ENCODE measurements at places on chromosomes 4 and X.

DNA sequence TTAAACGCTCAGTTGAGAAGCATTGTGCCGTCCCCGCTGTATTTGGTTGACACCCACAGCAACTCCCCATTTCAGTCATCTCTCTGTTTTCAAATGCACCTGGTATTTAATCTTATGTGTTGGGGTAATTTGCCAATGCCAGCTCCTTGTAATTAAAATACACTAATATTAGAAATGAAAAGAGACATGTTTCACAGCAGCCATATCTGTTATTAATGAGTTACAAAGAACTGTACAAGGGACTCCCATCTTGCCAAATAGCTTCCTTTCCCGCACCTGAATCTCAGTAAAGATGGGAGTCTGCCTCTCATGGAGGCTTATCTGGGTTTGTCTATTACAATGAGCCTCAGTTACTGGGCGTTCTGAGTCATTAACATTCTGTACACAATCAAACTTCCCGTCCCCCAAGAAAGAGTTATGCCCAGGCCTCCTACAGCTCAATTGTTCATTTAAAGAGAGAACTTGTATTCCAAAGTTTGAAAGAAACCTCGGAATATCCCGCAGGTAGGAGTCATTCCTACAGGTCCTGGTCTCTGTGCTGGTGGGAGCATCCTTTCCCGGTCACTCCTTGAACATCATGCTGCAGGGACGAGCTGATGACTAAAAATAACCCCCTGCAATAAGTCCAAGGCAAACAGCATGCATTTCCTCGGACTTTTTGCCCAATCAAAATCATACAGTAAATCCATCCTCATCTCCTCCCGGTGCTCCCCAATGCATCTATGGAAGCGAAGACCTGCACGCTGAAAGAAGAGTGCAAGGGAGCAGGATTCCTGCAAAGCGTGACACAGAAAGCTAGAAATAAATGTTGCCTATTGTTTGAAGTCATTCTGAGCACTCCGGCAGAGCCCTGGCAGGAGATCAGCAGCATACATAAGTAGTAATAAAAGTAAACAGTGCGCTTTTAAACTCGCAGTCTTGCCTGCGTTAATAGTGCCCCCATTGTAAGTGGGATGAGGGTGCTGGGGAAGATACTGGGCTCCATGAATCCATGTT is 926 bp downstream of the NDP start:
- no peak for DNase-seq

- DNase-seq: no peak
Measured at GRCh38 chrX:39911278-39911897, 186.4 kb downstream of the BCOR start.

GRCh38 chr4:71355045-71355444 is 16.2 kb downstream of the SLC4A4 start:
- no peak for DNase-seq

GRCh38 chr4:170007113-170007512 is 19.1 kb downstream of the MFAP3L start:
- no peak for DNase-seq

- DNase-seq: no peak
Measured at GRCh38 chr4:101306764-101307615, 40.3 kb downstream of the PPP3CA start.

GRCh38 chrX:25156323-25156722 is 140.6 kb upstream of the ARX start:
- DNase-seq: no peak

- DNase-seq: no peak
Measured at GRCh38 chrX:145405012-145405411, 157.7 kb downstream of the SPANXN1 start.

GRCh38 chr4:5199912-5200311 is 148.6 kb downstream of the STK32B start:
- no peak for DNase-seq

GRCh38 chr4:139656614-139657486 is 8.8 kb upstream of the MGST2 start:
- DNase-seq: no peak

- no peak for DNase-seq
Measured at GRCh38 chrX:56813318-56813837, 84.3 kb downstream of the NBDY start.

DNA sequence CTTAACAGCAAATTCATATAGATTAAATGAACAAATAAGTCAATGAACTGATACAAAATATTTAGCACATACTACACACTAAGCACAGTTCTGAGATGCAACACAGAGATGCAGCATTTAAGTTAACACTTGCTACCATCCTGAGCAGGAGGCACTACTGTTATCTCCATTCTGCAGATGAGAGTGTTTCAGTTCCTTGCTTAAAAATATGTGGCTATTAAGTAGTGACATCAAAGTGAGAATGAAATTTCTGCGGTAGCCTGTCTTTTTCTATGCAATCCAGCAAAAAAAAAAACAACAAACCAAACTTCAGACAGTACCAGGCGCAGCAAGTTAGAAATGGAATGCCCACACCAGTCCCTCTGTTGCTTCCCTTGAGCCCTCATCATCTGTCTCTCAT is 90.8 kb downstream of the SHISA3 start:
- no peak for DNase-seq

DNA sequence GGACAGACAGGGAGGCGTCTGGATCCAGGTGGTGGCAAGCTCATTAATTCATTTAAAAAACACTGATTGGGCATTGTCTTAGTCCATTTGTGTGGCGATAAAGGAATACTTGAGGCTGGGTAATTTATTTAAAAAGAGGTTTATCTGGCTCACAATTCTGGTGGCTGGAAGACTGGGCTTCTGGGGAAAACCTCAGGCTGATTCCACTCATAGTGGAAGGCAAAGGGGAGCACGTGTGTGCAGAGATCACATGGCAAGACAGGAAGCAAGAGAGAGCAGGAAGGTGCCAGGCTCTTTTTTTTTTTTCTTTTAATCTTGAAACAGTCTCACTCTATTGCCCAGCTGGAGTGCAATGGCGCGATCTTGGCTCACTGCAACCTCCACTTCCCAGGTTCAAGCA is 100.2 kb upstream of the METTL14 start:
- DNase-seq: no peak

DNA sequence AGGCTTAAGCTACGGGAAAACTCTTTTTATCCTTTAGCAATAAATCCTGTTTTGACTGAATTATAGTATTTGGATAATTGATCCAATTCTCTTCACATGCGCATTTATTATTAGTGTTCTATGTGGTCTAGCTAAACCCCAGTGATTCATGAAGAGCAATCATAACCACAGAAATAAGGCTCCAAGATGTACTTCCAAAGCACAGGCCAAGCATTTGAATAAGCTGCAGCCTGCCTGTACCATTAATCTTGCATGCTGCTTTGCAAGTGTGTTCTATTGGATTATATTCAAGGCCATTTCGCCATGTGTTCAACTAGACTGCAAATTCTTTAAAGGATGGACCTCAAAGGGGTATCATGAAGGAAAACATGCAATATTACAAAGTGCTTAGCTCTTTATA is 385.2 kb upstream of the FAT1 start:
- DNase-seq: no peak

GRCh38 chrX:64204701-64205440 is 637 bp downstream of the AMER1 start:
- DNase-seq: peak; percentile 53

GRCh38 chr4:52431869-52432268 is 227.2 kb downstream of the USP46 start:
- DNase-seq: no peak

DNA sequence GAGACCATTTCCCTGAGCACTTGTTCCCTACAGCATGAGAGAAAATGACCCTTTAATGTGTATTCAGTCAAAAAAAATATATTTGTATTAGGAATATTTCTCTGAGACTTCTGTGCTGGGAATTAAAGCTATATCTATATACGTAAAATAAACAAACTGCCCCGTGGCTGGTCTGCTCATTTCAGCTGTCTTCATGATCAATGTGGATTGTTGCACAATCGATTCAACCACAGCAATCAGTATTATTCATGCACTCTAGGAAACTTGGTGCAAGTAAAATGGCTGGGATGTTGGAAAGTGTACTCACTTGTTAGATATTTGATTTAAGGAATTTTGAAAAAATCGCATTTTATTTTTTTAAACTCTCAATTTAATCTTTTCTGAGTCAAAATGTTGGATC is 307.9 kb upstream of the ZFP42 start:
- DNase-seq: no peak

DNA sequence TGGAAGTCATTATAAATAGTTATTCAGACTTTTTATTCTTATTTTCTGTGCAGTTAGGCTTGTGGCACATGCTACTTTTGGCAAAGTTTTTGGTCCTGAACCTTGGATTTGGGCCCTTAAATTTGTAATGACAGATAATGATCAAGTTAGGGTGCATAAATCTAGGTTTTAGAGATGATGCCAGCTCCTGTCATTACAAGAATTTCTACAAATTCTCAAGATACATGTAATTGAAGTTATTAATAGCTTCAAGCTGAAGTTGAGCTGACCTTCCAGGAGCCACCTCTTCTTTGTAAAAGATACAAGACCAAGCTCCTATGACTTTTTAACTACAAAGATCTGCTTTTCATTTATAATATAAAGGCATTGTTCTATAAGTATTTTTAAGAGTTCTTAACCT is 255.6 kb upstream of the UGT8 start:
- DNase-seq: no peak

DNA sequence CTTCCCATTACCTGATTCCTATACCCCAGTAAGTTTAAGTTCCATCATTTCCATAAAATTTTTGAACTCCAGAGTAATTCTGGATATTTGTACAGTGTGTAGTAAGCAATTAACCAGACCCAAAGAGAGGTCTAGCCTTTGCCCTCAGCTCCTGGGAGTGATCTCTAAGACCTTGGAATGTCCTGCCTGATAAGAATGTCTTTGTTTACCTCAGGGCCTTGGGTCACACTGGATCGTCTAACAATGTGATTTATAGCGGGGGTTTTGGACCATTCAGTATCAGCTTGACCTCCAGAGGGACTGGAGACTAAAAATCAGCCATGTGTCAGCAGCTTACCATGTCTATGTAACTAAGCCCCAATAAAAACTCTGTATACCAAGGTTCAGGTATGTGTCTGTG is 330.9 kb upstream of the PPP1R2C start:
- no peak for DNase-seq

DNA sequence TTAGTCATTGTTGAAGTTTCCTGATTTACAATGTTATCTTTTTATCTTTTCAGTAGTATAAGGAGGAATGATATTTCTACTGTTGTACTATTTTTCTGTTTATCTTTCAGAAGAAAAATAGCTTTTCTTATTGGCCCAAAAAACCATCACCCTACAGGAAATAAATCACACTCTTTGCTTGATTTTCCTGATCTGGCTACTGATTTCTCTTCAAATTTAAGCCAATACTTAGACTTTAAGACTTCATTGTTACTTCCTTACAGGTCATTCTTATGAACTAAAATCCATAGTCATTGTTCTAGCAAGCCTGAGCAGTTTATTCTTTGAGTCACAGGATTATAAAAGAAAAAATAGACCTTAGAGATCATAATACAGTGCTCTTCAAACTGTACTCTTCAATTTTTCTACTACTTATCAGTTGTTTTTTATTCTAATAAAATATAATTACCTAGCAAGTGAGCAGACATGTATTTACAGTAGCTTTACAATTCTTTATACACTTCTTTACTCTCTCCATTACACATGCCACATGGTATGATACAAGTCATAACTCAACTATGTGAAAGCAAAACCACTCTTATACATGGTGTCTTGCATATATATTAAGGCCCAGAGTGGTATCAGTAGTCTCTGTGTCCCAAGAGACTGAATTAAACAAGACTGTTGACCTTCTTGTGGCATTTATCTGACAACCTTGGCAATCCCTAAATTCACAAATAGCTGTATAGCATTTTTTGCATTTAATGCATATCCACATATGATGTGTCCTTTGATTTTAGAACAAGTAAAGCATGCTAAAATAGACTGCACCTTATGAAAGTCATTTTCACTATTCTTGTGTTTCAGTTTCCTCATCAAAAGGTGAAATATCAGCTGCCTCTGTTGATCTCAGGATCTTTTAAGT is 47.9 kb downstream of the TET2 start:
- no peak for DNase-seq

DNA sequence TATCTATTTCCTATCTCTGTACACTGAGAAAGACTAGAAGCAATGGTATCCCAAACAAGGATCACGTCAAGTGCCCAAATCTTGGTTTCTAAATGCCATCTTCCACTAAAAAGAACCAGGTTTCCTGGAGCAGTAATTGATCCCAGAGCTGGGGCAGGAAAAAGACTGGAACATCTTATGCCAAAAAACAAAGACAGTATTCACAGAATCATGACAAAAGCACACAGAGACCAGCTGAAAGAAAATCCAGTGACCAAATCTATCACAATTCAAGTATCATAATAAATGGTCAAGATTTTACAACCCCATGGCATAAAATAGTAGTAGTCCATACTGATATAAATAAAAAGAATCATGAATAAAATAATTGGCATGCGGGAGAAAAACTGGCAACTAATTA is 44.9 kb downstream of the CENPC start:
- DNase-seq: no peak

- no peak for DNase-seq
Measured at GRCh38 chrX:38816155-38816554, 14.9 kb downstream of the MID1IP1 start.

- no peak for DNase-seq
Measured at GRCh38 chr4:159776961-159777360, 674.1 kb downstream of the RAPGEF2 start.

GRCh38 chr4:180798036-180798577 is 1445.1 kb upstream of the TENM3 start:
- no peak for DNase-seq

- DNase-seq: no peak
Measured at GRCh38 chr4:31234901-31235300, 514.7 kb downstream of the PCDH7 start.

DNA sequence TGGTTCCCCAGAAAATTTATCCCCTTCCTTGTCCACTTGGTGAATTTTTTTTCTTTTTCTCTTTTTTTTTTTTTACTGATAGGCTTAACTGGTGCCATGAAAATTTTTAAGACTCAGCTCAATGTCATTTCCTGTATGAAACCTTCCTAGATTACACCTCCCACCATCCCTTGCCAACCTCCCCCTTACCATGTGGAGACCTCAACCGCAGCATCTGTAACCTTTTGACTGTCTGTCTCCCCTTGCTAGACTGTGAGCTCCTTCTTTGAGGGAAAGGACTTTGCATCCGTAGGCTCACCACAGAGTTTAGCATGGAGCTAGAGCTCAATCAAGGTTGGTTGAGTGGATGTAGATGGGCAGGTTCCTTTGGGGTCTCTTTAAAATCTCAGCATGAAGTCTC is 5.2 kb upstream of the PGRMC1 start:
- DNase-seq: no peak

DNA sequence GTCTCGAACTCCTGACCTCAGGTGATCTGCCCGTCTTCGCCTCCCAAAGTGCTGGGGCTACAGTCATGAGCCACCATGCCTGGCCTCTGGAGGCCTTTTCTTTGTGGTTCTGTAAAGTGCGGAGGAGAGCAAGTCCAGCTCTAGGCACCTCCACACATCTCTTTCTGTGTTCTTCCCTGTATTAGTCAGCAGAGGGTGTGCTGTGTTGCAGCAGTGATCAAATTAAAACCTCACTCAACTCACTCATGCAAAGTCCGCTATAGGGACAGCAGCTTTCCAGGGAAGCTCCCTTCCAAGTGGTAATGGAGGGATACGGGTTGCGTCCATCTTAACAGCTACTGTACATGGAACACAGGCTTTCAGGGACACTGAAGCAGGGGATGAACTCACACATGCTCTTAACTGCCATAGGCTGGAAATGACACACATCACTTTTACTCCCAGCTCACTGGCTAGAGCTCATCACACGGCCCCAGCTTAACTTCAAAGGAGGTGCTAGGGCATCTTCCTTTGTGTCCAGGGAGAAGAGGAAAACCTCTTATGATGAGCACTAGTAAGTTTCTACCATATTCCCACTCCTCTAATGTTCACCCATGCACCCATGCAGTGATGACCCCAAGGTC is 36.0 kb upstream of the CCNG2 start:
- DNase-seq: no peak
